ENCODE measurements at places on chromosomes 7 and 10. TPM values are rescaled to one million over a fixed set of nuclear protein-coding genes. Genes with fewer than 3 reads are reported as not detected.

Gene FGFR2
- not detected for total RNA-seq

Gene CCDC7
- 18.3 TPM for total RNA-seq

- no peak for DNase-seq
Observed at GRCh38 chr7:49580761-49581160, 192.7 kb upstream of the VWC2 start.

- DNase-seq: no peak
Observed at GRCh38 chr10:85318809-85319807, 990.7 kb downstream of the CCSER2 start.

DNA sequence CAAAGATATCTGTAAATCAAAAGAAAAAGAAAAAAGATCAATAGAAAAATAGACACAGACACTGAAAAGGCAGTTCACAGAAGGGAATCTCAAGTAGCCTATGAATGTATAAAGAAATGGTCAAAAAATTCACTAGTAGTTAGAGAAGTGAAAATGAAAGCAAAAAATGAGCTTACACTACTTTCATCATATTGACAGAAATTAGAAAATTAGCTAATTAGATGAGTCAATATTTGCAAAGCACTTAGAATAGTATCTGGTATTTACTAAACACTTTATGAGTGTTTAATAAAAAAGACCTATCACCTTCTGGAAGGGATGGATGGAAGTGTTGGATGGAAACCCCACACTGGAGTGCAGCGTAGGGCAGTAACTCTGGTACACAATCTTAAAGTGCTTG is 1.7 kb upstream of the CFAP58 start:
- no peak for DNase-seq

DNA sequence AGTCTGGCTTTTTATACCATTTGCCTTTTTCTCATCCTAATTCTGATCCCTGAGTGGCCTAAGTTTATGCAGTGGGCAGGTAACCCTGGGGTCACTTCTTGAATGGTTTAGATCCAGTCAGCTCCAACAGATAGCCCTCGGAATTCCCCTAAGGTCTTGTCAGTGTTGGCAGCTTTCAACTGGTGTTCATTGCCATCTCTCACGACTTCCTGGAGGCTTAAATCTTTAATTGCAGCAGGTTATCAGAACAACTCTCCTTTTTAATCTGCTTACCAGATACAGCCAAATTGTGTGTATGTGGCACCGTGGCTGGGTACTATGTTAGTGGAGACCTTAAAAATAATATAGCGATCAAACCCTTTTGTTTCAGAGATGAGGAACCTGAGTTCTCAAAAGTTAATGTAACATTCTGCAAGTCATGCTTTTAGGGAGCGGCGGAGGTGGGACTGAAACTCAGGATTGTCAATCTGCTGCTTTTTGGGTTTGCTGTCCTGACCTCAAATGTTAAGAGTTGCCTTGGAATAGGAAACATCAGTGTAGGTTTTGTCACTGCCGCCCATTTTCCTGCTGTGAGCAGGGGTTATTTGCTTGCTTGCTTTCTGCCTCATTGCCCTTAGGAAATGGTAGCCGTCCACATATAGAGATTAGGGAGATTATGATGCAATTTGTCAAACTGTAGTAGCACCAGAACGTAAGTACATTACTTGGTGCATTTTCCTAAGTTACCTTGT is 818 bp downstream of the DLD start:
- peak; percentile 16 for DNase-seq

DNA sequence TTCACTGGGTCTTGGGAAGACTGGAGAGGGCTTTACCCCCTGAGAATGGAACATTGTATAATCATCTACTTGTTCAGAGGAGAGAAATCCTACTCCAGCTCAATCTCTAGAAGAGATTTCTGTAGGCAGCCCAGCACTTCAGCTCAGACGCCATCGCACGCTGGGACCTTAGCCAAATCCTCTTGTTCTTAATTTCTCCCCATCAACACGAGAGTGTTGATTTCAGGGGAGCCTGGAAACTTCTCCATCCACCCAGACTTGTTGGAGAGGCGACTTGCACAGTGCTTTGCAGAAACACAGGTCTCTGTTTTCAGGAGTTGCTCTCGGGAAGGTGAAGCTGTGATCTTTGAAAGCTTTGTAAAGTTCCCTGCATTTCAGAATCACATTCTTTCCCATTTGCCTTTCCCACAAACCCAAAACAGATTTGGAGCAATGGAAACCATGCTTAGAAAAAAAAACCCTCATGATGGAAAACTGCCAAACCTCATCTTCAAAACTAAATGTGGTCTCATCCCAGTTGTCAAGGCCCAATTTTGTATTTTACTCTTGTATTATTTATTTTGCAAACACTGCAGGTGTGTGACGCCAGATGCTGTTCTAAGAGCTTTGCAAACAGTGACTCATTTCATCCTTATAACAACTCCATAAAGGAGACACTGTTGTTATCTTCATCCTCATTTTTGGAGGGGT is 60.9 kb downstream of the CALML3 start:
- DNase-seq: no peak
